ENCODE measurements at places on chromosomes 7 and 10. TPM values are rescaled to one million over a fixed set of nuclear protein-coding genes. Genes with fewer than 3 reads are reported as not detected.

Gene LIPF
- not detected for total RNA-seq

Gene LRRC18
- not detected for total RNA-seq

Gene GLI3
- total RNA-seq = not detected

Gene TMEM130
- 0.49 TPM for total RNA-seq

Gene KIF11
- 2.0 TPM for total RNA-seq

Gene PLXNA4
- total RNA-seq = not detected

Gene FRMD4A
- 3.4 TPM for total RNA-seq

Gene TFEC
- total RNA-seq = 33.1 TPM

Gene OSBPL3
- total RNA-seq = 80.6 TPM

Gene NPFFR1
- not detected for total RNA-seq

Gene TSPAN13
- 26.3 TPM for total RNA-seq

Gene RBP3
- not detected for total RNA-seq

Gene ZWINT
- total RNA-seq = 0.83 TPM

Gene PNLIPRP2
- total RNA-seq = not detected

Gene IGF2BP3
- 11.3 TPM for total RNA-seq

Gene HOXA7
- total RNA-seq = not detected

Gene TAS2R3
- total RNA-seq = 9.5 TPM

Gene ZNF425
- total RNA-seq = 2.8 TPM

Gene ASZ1
- total RNA-seq = not detected

Gene ITIH5
- total RNA-seq = not detected

Gene THNSL1
- total RNA-seq = 4.9 TPM

Gene OR2A5
- total RNA-seq = not detected

Gene ABCB4
- 45.0 TPM for total RNA-seq

Gene GRID2IP
- total RNA-seq = 1.7 TPM

Gene FLNC
- not detected for total RNA-seq

Gene DDC
- not detected for total RNA-seq

Gene POLD2
- 86.7 TPM for total RNA-seq

Gene GOLGA7B
- total RNA-seq = not detected

Gene LIPN
- total RNA-seq = not detected

Gene PROSER2
- not detected for total RNA-seq

Gene EPHB6
- total RNA-seq = 69.6 TPM

Gene FAM25C
- total RNA-seq = not detected

Gene PTF1A
- not detected for total RNA-seq

Gene MACROH2A2
- not detected for total RNA-seq

Gene TRIM73
- 18.3 TPM for total RNA-seq

Gene CUBN
- total RNA-seq = 4.2 TPM

Gene WDR91
- total RNA-seq = 47.0 TPM

Gene OGDHL
- total RNA-seq = not detected

Gene SLC26A3
- not detected for total RNA-seq

Gene TNRC18
- total RNA-seq = 75.0 TPM

Gene GPR85
- not detected for total RNA-seq

Gene NKX1-2
- not detected for total RNA-seq

Gene SLC26A5
- not detected for total RNA-seq

Gene FGFR2
- not detected for total RNA-seq

Gene ZNF736
- total RNA-seq = 79.8 TPM

Gene RNF133
- not detected for total RNA-seq

Gene HKDC1
- total RNA-seq = not detected

Gene NEUROG3
- not detected for total RNA-seq

Gene CD36
- total RNA-seq = 1.3 TPM

Gene FAM107B
- total RNA-seq = 347 TPM

Gene HTR7
- total RNA-seq = not detected

Gene SPDYE2B
- not detected for total RNA-seq

Gene CREB5
- 0.05 TPM for total RNA-seq

Gene FKBP6
- total RNA-seq = not detected

Gene STEAP2
- not detected for total RNA-seq

Gene CLDN4
- not detected for total RNA-seq

Gene ADO
- total RNA-seq = 18.4 TPM

Gene NRCAM
- 4.6 TPM for total RNA-seq
